ENCODE measurements at places on chromosomes 2 and 18. TPM values are rescaled to one million over a fixed set of nuclear protein-coding genes. Genes with fewer than 3 reads are reported as not detected.

ITPRIPL1 gene
- 1.6 TPM for total RNA-seq

STAT4 gene
- 9.7 TPM for total RNA-seq

GRCh38 chr2:69298261-69298660 lies 88.8 kb downstream of the GFPT1 start:
- no peaks in the 10 kb centered on the region for H3K27me3 ChIP-seq
- no peak for DNase-seq
- H3K36me3 ChIP-seq, result no peaks in the 10 kb centered on the region

GRCh38 chr2:236257136-236257535 lies 7.1 kb downstream of the ASB18 start:
- no peak for DNase-seq
- no peaks in the 10 kb centered on the region for H3K36me3 ChIP-seq
- H3K4me1 ChIP-seq, result peaks cover 9% of the 10 kb centered on the region
- no peak overlapping the region for H3K4me3 ChIP-seq
- H3K27ac ChIP-seq, result no peak overlapping the region
